CD4-positive, alpha-beta T cell (primary cell): ENCODE measurements at places on chromosomes 4 and X.

- DNase-seq = no peak
Measured at GRCh38 chr4:13208558-13209193, 275.5 kb downstream of the RAB28 start.

DNA sequence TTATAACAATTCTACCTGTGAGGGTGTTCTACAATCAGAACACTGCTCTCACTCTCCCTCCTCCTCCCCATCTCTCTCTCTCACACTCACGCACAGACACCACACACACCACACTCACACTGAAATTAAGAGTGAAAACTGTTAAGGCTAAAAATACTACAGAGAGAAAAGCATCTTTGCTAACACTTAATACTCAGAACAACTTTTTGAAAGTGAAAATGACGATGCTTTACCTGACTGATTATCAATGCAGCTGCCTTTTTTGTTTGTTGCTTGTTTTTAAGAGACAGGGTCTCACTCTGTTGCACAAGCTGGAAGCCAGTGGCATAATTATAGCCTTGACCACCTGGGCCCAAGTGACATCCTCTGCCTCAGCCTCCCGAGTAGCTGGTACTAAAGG is 222.4 kb downstream of the APBB2 start:
- no peak for DNase-seq

GRCh38 chr4:63663870-63664269 is 745.4 kb downstream of the TECRL start:
- DNase-seq = no peak

DNA sequence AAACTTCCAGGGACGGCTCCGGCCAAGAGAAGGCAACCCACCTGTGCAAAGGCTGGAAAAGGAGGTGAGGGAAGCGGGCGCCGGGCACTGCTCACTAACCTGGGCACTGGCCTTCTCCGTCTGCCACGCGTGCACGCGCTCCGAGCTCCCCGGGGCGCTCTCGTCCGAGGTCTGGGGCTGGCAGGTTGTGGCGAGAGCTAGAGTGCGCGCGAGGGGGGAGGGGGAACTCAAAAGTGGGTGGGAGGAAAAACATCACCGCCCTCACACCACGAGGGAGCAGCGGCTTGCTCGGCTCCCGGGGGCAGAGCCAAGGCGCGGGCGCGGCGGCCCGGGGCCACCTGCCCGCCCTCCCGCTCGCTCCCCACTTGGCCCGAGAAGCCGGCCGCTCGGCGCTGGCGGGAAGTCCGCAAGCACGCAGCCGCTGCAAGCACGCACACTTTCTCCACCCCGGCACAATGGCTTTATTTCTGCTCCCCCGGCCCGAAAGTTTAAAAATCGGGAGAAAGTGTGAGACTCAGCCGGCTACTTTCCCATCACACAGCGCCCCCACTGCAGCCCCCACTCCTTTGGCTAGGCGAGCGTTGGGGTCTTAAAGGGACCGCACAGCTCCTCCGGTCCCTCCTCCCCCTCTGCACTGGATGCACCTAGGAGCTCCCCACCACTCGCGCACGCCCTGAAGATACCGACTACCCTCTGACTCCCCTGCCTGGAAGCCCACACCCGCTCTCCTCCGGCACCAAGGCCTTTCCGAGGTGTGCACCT is at the start of gene CHRDL1:
Gene CHRDL1 (minus strand): TSS at position 173 of the 762 bp plus-strand sequence. CDS start 3,636 bp downstream, outside the sequence.
- no peak for DNase-seq

GRCh38 chr4:151563194-151563593 is 154.2 kb downstream of the FHIP1A start:
- no peak for DNase-seq

- no peak for DNase-seq
Measured at GRCh38 chrX:3451571-3451970, 105.1 kb upstream of the MXRA5 start.

- no peak for DNase-seq
Measured at GRCh38 chr4:188466001-188466400, 326.8 kb downstream of the TRIML1 start.

DNA sequence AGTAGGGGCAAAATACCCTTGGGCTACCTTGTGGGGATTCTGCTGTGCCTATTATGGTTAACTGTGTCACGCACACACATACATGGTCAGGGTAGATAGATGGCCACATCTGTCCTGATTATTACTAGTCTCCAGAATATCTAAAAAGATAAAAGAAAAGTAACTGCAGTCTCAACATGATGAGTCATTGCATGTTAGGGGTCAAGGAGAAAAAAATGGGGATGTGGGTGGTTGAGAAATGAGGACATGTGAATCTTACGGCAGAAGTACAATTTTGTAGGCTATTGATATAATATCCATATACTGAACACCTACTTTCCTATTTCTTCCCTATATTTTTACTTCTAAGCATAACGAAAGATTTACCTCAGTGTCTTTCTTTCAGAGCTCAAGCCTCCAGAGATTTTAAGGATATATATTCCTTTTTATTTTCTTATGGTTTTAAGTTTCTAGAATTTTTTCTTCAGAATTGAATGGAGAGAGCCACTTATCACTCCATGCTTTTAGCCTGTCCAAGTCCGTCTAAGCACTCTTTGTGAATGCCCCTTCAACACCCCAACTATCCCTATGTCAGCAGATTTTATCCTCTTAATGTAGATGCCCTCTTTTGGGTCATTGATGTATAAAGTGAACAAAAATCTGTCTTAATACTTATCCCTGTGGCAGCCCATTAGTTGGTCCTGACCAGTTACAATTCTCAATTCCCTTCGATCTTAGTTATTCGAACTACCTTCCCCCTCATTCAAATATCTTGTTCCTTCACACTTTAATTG is 642.2 kb downstream of the IQCM start:
- no peak for DNase-seq

GRCh38 chr4:151537687-151538086 is 128.7 kb downstream of the FHIP1A start:
- DNase-seq = no peak

- DNase-seq = no peak
Measured at GRCh38 chr4:26905172-26905571, 44.5 kb downstream of the STIM2 start.

GRCh38 chr4:7337196-7338058 is 97.3 kb downstream of the PSAPL1 start:
- DNase-seq = no peak

- no peak for DNase-seq
Measured at GRCh38 chrX:45873781-45874180, 671.4 kb downstream of the ZNF674 start.

DNA sequence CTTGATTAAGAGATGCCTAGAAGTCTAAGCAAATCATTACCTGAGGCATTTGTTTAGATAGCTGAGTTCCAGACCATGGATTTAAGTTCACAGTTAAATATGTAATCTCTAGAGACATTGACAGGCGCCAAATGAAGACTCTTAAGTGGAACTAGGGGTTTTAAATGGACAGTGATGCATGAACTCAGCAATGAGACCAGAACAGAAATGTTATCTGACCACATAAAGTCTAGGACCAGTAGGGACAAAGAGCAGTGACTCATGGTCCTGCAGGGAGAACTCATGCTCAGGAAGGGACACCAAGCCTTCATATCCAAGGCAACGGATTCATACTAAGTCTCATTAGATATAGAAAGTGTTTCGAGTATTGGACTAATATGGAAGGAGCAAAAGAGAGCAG is 152.3 kb downstream of the PPARGC1A start:
- DNase-seq = no peak

DNA sequence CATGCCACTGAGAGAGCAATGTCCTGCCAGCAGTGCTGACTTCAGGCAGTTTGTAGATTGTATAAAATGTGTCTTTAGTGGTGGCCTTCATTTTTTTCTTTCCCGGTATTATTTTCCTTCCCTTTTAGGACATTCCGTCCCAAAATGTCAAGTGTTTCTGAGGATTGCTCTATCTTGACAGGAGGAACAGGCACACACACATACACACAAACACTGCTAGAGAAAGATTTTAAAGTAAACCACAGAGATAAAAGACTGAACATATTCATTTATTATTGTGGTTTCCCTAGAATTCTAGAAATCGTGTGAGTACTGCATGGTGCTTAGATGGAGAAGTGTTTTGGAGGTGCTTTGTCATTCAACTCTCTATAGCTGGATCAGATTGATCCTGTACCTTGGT is 111.9 kb downstream of the GABRB1 start:
- no peak for DNase-seq

DNA sequence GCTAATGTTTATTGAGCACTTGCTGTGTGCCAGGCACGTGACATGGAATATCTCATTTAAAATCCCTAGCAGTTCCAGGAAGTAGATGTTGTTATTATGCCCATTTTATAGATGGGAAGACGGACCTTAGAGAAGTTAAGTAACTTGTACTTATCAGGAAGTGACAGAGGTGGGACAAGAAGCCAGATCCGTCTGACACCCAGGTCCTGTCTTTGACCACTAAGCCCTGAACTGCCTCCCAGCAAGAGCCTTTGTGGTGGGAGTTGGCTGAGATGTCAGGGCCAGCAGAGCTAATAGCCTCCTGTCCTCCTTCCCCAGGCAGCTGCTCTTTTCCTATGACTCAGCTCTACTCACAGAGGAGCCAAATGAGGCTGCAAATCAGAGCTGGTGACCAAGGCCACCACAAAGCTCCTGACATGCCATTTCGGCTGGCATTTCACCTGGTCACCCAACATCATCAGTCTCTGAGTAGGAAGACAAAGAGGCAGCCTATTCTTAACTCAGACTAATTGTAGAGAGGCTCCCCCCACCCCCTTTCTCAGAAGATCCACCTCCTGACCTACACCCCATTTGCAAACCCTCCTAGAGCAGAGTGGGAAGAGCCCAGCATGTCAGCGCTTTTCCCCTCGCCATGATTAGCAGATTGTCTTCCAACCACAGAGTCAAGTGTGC is 175.1 kb upstream of the KIT start:
- DNase-seq = no peak

DNA sequence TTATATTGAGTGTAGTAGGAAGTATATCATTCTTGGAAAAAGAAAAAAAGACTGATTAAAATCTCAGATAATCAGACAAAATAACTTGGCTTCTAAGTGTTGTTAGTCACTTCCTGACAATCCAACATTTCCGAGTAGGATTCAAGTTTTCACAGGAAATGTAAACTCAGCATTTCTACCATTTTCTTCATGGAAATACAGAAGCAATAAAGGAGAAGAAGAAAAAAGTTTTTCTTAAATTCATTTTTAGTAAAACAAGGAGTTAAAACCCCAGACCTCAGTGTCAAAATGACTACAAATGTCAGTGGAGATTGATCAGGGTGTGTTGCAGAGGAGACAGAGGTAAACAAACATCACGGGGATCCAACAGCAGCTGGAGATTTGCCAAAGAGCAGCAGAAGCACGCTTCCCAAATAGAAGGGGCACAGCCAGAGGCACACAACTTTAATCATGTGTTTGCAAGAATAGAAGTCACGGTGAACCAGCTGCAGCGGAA is 129.3 kb upstream of the FAM9B start:
- DNase-seq = no peak

DNA sequence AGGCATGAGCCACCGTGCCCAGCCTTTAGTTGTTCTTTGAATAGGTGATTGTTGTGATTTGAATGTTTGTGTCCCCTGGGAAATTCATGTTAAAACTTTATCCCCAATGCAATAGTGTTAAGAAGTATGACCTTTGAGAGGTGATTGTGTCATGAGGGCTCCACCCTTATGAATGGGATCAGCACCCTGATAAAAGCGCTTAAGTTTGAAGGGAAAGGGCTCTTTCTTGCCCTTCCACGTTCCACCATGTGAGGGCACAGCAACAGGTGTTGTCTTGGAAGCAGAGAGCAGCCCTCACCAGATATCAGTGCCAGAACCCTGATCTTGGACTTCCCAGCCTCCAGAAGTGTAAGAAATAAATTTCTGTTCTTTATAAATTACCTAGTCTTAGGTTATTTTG is 33.7 kb upstream of the RP2 start:
- DNase-seq = no peak

- no peak for DNase-seq
Measured at GRCh38 chr4:23717528-23718248, 172.2 kb downstream of the PPARGC1A start.

- no peak for DNase-seq
Measured at GRCh38 chr4:107631560-107631959, 88.5 kb downstream of the PAPSS1 start.

- DNase-seq = no peak
Measured at GRCh38 chrX:148372925-148373324, 127.5 kb upstream of the AFF2 start.

DNA sequence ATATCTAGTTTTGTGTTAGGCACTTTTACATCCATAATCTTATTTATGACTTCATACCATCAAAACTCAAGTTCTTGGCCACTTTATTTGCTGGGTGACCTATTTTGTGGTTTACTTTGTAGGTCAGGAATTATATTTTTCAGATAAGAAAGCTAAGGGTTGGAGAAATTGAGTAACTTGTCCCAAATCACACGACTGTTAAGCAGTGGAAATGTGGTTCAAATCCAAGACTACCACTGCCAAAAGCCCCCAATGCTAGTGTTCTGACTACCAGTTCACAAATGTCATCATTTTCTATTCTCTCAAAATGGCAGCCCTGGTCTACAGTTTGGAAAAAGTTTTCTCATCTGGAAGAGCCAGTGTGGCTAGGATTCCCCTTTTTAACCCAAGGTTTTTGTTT is 74.6 kb downstream of the OPHN1 start:
- no peak for DNase-seq

- no peak for DNase-seq
Measured at GRCh38 chr4:4396628-4397440, 9.9 kb downstream of the NSG1 start.

GRCh38 chr4:89263265-89263664 is 44.3 kb downstream of the GPRIN3 start:
- no peak for DNase-seq

- no peak for DNase-seq
Measured at GRCh38 chr4:15118292-15118691, 116.0 kb downstream of the CPEB2 start.

DNA sequence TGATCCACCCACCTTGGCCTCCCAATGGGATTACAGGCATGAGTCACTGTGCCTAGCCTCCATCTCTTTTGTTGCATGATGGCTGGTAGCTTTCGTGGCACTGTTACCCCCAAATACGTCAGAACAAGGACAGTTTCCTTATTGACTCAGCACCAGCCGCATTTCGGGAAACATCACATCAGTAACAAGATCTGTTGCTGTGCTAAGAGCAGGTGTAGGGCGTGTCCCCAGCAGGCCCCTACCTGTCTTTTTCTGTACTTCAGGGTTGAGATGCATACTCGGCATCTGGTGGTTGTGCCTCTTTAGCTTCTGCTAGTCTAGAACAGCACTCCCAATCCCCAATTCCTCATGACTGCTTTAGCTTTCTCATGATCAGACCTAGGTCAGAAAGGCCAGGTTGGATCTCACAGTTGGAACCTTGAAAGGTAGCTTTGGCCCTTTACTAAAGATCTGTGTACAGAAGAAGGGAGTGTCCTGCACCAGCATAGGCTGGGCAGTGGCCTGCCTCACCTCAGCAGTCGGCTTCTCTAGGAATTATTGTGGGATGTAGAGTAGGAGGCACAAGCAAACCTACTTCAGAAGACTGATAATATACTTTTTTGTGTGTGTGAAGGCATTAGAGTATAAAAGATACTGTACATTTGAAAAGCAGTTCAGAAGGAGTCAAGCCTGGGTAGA is 36.8 kb downstream of the NSD2 start:
- no peak for DNase-seq

GRCh38 chr4:70277121-70277520 is 34.7 kb downstream of the CSN3 start:
- no peak for DNase-seq

- DNase-seq = no peak
Measured at GRCh38 chr4:118969359-118969758, 80.7 kb downstream of the SYNPO2 start.
